ENCODE measurements at places on chromosomes 2 and 18. TPM values are rescaled to one million over a fixed set of nuclear protein-coding genes. Genes with fewer than 3 reads are reported as not detected.

- DNase-seq: no peak
These were observed 76.2 kb upstream of the MYO3B start for GRCh38 chr2:170101789-170102188.

DNA sequence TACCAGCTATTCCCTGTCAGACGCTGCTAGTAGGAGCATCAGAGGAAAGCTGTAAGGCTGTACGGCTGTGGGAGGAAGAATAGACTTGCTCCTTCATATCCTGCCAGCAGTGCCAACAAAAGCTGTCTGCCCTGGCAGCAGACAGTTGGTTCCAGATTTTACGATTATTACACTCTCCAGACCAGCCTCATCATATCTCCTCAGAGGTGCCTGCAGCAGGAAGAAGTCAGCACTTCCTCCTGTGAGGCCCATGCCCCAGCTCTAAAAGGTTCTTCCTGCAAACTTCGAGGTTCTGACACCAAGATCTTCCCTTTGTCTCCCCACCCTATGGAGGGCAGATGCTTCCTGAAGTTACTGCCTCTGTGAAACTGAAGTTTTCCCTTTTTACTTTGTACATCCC, 537.7 kb upstream of the PKDCC start:
- no peak for DNase-seq

DNA sequence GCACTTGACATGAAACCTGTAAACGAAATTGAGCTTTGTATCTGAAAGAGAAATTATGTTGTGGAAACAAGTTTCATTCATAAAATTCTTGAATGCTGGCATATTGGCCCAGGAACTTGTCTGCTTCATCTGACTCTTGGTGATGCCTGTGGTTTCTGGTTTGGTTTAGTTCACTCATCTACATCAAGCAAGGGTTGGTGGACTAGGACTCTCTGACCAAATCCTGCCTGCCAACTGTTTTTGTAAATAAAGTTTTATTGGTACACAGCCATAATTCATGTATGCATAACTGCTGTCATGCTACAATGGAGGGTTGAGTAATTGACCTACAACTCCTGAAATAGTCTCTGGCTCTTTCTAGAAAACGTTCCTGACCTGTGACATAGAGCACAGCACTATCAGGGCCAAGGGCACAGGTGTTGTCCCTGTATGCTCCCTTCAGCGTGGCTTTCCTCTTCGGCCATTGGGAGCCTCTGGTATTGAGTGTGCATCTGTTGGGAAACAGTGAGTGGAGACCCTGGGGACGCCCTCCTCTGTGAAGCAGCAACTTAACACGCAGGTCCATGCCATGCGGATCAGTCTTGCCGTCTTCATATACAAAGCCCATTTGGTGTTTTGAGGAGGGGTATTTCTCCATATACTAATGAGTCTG, 226.3 kb downstream of the SH3RF3 start:
- no peak for DNase-seq

DNA sequence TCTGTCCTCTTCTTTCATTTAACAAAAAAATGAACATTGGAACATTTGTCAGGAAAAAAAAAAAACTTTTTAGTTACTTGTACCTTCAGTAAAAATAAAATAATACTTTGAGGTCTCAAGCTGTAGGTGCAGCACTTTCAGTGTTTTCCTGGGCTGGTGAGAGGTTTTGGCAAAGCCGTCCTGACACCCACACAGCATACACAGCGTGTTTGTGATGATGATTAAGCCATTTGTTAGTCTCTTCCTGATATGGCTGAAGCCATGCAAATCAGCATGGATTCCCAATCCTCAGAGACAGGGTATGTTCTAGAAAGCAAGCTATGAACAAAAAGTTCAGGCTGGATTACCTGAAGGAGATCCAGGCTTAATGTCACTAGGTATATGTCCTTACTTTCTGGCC, 236.8 kb downstream of the ZNF516 start:
- DNase-seq: no peak

DNA sequence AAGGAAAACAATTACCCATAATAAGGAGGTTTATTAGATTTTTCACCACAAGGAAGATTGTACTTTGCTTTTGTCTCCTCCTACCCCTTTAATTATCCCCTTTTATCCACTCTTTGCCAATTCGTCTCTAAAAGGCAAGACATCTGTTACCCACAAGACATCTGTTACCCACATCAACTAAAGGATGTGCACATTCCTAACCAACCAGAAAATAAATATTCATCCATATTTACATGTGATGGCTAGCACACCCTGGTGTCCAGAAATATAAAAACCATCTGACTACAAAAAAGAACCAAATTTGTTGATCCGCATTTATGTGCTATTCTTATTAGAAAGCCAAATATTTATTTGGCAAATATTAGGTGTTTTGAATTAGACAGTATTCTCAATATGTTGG, 35.7 kb downstream of the ACVR1C start:
- DNase-seq: no peak

DNA sequence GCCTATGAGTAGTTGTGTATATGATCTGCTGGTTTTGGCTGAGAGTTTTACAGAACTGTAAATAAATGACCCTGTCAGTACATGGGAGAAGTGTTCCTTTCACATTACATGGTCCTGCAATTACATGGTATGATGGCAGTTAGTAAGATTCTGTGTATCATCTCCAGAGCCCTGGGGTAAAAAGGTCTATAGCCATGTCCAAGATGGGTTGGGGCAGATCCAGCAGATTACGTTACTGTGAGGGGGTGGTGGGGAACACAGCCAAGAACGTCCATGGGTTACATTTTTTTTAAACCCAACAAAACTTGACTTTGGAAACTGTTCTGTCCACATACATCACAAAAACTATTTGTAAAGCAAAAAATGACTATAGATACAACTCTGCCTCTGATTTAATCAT, 64.2 kb upstream of the LMAN1 start:
- no peak for DNase-seq

DNA sequence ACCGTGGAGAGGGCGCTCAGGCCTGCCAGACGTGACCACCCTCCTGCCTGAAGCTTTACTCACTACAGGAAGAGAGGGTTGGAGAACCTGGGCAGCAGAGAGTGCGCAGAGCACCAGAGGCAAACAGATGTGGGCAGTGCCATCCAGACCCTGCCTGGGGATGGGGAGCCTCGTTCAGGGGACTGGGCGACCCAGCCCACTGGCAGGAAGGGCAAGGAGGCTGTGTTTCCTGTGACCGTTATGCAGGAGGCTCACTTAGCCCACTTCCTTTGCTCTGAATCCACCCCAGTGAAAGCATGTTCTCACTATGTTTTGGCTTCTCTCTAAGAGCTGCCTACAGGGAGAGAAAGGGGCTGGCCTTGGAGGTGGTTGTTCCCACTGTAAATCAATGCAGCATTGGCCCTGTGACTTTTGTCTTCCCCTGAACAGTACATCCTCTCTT, 23.0 kb upstream of the ACKR3 start:
- DNase-seq: peak; percentile 37

- no peak for DNase-seq
These were observed 60.6 kb upstream of the HS6ST1 start for GRCh38 chr2:128379021-128380015.

Gene SLC5A7
- total RNA-seq: not detected

Gene SKOR2
- not detected for total RNA-seq

Gene TSGA10
- total RNA-seq: 4.1 TPM

Gene CRYBA2
- total RNA-seq: not detected

Gene STARD6
- total RNA-seq: 0.54 TPM
